ENCODE measurements at places on chromosomes 16 and 17.
A peak's percentile ranks its signal among the peaks of the same experiment; 100 is the strongest.

DNA sequence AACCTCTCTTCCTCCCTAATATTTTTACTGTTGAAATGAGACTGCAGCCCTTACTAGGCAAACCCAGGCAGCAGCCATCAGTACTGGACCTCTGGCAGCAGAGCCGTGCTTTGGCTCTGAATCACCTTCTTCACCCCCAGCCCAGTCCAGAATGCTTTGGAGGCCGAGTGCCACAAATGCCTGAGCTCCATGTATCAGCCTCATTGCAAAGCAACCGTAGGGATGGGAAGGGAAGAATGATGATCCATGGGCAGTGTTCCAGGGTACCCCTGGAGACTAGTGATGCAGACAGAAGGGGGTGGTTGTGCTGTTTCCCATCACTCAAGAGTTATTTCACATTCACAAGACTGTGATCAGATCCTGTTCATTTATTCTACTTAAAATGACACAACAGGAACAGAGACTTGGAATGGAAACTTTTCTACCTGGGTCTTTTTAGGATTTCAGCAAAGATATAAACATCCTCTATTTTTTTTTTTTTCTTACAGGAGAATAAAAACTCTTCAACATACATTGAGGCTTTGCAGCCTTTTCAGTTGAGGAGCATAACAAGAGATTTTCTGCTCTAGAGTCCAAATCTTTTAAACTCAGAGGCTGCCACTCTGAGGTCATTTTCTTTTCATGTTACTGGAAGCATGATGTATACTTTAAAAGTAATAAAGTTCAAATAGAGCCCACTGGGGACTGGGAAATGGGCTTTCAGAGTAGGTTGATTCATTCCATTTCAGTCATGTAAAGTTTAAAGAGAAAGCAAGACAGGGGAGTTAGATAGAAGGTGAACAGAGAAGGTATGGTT lies 138.3 kb downstream of the KCNJ2 start:
- no peak for DNase-seq

DNA sequence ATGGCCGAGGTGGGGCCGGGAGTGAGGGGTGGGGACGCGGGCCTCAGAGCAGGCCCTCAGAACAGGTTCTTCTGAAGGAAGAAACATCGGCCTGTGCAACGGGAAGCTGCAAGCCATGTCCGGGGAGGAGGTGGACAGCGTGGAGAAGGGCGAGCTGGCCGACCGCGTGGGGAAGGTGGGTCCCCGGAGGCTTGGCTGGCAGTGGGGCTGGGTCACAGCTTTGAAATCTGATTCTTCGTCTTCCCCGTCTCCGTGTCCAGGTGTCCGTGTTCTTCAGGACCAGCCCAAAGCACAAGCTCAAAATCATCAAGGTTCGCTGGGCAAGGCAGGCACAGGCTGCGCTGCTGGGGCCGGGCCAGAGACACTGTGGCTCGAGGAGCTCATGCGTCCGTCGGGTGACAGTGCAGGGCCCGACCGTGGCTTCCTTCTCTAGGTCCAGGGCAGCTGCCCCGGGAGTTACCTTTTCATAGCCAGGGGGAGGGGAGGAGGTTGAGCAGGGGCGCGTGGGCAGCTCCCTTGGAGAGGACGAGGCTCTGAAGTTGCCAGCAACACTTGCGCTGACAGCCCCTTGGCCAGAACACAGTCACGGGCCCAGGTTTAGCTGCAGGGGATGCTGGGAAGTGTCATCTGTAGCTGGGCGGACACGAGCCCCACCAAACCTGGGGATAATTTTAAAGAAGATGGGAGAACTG lies 51.3 kb downstream of the MEAK7 start:
- no peak for DNase-seq

DNA sequence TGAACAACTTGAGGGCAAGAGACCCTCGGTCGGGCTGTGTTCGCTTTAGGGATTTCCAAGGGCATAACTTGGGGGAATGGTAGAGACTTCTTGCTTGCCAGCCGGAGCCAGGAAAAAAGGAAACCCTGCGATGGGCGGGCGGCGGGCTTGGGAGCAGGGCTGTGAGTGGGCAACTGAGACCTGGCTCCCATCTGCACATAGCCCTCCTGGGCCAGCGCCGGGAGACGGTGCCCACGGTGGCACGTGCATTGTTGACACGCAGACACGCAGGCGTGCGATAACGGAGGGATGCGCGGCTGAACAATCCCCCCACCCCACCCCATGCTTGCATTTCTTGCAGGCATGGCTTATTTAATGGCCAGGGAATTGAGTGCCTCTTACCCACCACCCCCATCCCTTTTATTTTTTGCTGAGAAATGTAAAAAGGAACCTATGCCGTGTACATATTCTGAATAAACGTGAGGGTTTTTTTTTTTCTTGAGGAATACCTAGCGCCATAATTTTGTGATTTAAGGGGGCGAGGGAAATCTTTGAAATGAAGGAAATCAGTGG lies 17.1 kb upstream of the ZFHX3 start:
- DNase-seq = no peak

DNA sequence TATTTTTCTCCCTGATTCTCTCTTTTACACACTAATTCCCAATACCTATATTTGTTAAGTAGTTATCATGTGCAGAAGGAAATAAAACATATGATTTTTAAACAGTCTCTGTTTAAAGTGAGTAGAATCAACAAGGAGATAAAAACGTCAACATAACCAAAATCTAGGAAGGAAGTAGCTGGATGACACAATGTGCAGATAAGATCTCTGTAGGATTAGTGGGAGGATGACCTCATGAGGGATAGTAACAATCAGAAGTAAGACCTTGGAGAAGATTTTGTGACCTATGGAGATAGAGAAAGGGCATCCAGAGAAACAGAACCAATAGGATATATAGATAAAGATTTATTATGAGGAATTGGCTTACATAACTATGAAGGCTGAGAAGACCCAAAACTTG lies 262.6 kb upstream of the CDH11 start:
- no peak for DNase-seq

GRCh38 chr17:51351890-51352289 lies 91.5 kb downstream of the UTP18 start:
- no peak for DNase-seq

DNA sequence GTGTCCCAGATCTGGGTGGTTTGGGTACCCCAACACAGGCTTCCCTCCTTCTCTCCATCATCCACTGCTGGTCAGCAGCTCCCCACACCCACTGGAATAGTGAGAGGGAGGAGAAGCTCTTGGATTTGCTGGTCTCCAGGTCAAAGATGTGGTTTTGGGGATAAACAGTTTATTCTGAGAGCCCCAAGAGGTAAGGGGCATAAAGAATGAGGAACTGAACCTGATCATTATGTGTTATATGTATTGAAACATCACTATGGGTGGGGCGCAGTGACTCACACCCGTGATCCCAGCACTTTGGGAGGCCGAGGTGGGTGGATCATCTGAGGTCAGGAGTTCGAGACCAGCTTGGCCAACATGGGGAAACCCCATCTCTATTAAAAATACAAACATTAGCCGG lies 3.9 kb downstream of the DPEP2 start:
- peak; percentile 43 for DNase-seq

DNA sequence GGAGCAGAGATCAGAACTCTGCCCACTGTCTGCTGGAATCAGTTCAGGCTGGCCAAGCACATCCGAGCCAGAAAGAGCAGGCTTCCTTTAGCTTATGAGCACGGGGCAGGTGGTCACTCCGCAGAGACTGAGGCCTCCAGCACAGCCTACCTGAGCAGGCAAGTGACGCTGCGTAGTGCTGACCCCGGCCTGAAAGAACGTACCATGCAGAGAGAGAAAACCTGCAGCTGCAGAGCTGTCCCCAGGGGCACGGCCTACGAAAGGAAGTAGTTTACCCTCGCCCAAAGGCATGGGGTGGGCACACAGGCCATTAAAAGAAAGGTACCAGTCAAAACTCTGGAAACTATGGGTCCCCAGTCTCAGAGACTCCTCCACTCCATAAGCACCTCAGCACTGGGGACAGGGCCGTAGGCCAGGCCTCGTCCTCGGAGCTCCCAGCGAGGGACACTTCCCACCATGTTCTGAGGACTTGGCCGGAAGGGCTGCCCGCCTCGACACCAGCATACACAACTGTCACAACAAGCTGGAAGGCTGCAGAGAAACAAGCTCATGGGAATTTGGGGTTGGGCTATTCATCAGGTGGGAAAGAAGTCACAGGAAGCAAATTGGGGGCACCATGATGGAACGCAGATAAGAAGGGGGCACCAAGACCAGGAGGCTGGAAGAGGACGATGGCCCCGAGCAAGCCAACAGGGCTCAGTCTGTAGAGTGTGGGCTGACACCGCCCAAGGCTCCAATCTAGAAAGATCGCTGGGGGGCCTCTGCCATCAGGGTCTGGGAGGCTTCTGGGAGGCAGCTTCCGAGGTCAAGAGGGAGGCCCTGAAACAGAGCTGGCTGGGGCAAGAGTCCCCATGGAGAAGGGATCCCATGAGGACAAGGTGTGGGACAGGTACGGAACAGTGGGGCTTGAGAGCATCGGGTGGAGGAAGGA lies 21.2 kb downstream of the MEAK7 start:
- DNase-seq = no peak

- DNase-seq = no peak
Measured at GRCh38 chr17:69592692-69593350, 178.3 kb downstream of the MAP2K6 start.

Data from SIG-M5 (cell line).